ENCODE measurements at places on chromosomes 2 and 18.

- no peak for DNase-seq
Observed at GRCh38 chr2:207253666-207254345, 88.1 kb upstream of the KLF7 start.

GRCh38 chr2:25409468-25409867, 67.7 kb upstream of the DNMT3A start:
- DNase-seq = no peak

GRCh38 chr18:2180586-2180985, 390.7 kb downstream of the METTL4 start:
- no peak for DNase-seq

GRCh38 chr2:64298161-64298560, 153.9 kb upstream of the PELI1 start:
- DNase-seq = no peak

DNA sequence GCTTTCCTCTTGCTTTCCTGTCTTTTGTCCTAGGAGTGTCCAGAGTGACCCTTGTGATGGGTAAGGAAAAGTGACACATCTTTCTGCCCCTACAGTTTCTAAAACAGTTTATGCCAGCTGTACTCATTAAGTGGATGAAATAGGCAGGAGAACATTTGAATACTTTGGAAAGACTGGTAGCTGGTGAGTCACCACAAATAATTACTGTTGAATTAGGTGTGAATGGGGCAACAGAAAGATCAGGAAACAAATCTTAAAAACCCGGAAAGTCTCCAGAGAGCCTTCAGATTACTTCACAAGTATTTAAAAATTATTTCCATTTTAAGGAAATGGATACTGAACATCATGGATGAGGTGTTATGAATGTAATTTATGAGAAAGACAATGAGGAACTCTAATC, 278.5 kb downstream of the CLIP4 start:
- DNase-seq = no peak

DNA sequence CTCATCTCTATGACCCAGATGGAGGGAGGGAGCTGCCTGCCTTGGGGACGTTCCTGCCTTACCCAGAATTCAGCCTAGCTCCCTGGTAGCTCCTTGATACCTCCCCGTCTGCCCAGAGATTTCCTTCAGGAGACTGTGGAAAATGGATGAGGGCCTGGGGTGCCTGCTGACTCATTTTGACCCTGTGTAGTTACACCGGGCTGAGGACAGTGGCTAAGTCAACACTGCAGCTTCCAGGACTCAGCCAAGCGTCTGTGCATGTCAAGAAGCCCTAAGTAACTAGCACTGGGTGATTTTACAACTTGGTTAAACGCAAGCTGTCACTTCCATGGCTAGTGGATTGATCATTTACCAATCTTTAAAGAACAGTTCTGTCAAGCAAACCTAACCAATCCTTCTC, 23.3 kb upstream of the EPAS1 start:
- DNase-seq = no peak
